ENCODE measurements at places on chromosomes 3 and 15. TPM values are rescaled to one million over a fixed set of nuclear protein-coding genes. Genes with fewer than 3 reads are reported as not detected.

DNA sequence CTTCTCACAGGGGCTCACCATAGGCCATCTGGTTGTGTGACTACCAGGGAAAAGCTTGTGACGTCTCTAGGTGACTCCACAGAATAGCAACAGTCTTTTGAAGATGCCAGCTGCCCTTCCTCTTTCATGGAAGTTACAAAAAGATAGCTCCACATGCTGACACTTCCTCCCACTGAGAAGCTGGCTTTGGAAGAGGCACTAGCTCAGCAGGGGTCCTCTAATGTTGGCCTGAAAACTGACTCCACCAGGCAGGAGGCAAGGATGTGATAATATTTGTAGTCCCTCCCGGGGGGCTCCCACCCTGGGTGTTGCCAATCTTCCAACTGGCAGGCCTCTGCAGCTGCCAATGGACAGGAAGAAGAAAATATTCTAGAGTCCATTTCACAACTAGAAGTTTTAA lies 343.5 kb downstream of the NEK10 start:
- no peak overlapping the region for H3K27ac ChIP-seq
- H3K27me3 ChIP-seq: no peaks in the 10 kb centered on the region
- no peak overlapping the region for H3K4me3 ChIP-seq
- DNase-seq: no peak
- no peaks in the 10 kb centered on the region for H3K4me1 ChIP-seq

GRCh38 chr3:112755845-112756613 lies 90.6 kb downstream of the CD200R1L start:
- no peaks in the 10 kb centered on the region for H3K27me3 ChIP-seq
- H3K4me1 ChIP-seq: no peaks in the 10 kb centered on the region
- H3K36me3 ChIP-seq: no peaks in the 10 kb centered on the region
- no peak overlapping the region for H3K4me3 ChIP-seq
- DNase-seq: no peak

DNA sequence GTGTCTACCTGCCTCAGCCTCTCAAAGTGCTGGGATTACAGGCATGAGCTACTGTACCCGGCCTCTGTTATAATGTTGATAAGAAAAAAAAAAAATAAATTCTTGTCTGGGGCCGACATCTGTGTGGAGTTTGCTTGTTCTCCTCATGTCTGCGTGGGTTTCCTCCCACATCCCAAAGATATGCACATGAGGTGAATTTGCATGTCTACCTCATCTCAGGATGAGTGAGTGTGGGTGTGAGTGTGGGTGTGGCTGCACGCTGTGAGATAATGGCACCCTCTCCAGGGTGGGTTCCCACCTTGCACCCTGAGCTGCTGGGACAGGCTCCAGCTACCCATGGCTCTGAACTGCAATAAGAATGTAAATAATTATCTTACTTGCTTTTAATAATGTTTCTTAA lies 25.9 kb upstream of the UACA start:
- no peak overlapping the region for H3K27ac ChIP-seq
- H3K36me3 ChIP-seq: no peaks in the 10 kb centered on the region
- no peak overlapping the region for H3K4me3 ChIP-seq
- no peak for DNase-seq
- H3K27me3 ChIP-seq: no peaks in the 10 kb centered on the region
- no peaks in the 10 kb centered on the region for H3K4me1 ChIP-seq

- H3K4me3 ChIP-seq: no peak overlapping the region
- no peak for DNase-seq
- no peak overlapping the region for H3K27ac ChIP-seq
- H3K27me3 ChIP-seq: no peaks in the 10 kb centered on the region
Observed at GRCh38 chr3:130963444-130963843, 63.2 kb downstream of the ASTE1 start.

GRCh38 chr15:36943508-36944361 lies 156.6 kb downstream of the MEIS2 start:
- no peak overlapping the region for H3K4me3 ChIP-seq
- no peaks in the 10 kb centered on the region for H3K36me3 ChIP-seq
- H3K27me3 ChIP-seq: no peaks in the 10 kb centered on the region
- no peak overlapping the region for H3K27ac ChIP-seq
- H3K4me1 ChIP-seq: no peaks in the 10 kb centered on the region
- DNase-seq: no peak

DNA sequence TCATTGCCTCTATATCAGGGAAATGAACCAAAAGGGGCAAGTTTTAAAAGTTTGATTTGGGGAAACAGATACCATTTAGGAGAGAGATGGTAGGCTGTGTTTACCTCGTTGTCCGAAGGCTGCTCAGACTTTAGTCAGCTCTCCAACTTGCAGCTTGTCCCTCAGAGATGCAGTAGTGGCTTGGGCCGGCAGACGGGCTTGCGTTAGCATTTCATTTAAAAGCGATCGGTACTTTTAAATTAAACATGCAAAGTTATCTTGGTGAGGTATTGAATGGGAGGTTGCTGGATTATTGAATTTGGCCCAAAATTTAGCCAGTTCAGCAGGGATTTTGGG lies 26.2 kb downstream of the EEFSEC start:
- no peaks in the 10 kb centered on the region for H3K27me3 ChIP-seq
- no peak overlapping the region for H3K27ac ChIP-seq
- H3K4me3 ChIP-seq: no peak overlapping the region
- no peaks in the 10 kb centered on the region for H3K36me3 ChIP-seq

GRCh38 chr3:196558476-196558875 lies 9.9 kb downstream of the WDR53 start:
- H3K36me3 ChIP-seq: no peaks in the 10 kb centered on the region
- no peak for DNase-seq
- H3K4me1 ChIP-seq: no peaks in the 10 kb centered on the region
- no peak overlapping the region for H3K4me3 ChIP-seq

The ISL2 gene
- 0.44 TPM for total RNA-seq

The MKRN3 gene
- not detected for total RNA-seq

The FRMD5 gene
- 0.41 TPM for total RNA-seq

The CXCR6 gene
- 2.7 TPM for total RNA-seq

The SLC12A1 gene
- 201 TPM for total RNA-seq

Measured in kidney (tissue), 22 donors.